WTC11 (cell line): ENCODE measurements at places on chromosomes 7 and 10.

- no peak for DNase-seq
These were observed 739.6 kb downstream of the CCSER2 start for GRCh38 chr10:85067955-85068354.

DNA sequence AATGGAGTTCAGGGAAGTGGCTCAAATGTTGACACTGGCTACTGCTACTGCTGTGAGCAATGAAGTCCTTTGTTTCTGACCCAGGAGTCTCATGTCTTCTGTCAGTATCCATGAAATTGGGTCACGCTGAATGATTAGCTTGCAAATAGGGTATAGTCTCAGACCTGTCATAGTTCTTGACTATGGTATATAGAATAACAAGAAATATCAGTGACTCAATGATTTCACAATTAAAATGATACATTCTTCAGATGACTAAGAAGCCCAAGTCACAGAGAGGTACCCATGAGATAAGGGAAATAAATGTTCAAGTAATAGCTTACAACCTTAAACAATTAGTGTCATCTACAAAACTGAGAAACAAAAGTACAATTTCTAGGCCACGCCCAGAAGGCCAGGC, 89.3 kb downstream of the LYZL2 start:
- no peak for DNase-seq

- no peak for DNase-seq
These were observed 633.4 kb upstream of the MGMT start for GRCh38 chr10:128833671-128834070.

GRCh38 chr10:76632767-76633051, 1004.9 kb downstream of the KCNMA1 start:
- DNase-seq: peak; percentile 36

DNA sequence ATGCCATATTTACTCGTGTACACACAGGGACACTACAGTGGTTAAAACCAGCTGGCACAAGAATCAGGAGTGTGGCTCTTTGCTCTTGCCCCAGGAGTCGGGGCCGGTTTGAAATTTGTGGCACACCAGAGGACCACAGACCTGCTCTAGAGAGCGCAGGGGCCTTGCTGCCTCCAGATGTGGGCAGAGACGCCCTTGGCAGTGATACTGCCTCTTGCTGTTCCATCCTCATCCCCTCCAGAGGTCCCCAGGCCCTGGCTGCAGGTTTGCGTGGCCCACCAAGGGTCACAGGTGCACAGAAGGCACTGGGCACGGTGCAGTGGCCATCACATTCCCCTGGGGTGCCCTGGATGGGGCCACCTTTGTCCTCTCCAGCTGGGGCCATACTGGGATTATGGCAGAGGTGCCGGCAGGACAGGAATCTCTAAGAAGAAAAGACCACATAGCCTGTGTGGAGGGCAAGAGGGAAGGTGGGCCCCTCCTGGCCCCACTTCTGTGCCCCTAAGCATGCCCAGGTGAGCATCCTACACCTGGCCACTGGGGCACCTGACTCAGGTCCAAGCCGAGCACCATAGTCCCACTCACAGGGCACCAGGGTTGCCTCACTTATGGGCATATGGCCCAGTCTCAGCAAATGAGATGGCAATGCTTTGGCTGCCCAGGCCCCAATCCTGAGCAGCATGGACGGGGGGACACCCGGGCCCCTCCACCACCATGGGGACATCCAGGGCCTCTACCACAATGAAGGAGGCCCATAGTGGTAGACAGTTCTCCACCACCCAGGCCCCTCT, 45.6 kb downstream of the FOXL3 start:
- no peak for DNase-seq

DNA sequence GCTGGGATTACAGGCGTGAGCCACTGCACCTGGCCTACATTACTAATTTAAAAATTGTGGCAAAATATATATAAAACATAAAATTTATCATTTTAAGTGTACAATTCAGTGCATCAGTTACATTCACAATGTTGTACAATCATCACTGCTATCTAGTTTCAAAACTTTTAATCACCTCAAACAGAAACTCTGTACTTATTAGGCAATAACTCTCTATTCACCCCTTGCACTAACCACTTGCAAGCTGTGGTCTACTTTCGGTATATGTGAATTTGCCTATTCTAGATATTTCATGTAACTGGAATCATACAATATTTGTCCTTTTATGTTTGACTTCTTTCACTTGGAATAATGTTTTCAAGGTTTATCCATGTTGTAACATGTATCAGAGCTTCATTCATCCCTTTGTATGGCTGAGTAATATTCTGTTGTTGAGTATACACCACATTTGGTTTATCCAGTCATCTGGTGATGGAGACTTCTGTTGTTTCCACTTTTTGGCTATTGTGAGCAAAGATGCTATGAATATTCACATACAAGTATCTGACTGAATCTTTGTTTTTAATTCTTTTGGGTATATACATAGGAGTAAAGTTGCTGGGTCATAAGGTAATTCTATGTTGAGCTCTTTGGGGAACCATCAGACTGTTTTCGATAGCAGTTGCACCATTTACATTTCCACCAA, 14.3 kb upstream of the ELOVL3 start:
- no peak for DNase-seq

DNA sequence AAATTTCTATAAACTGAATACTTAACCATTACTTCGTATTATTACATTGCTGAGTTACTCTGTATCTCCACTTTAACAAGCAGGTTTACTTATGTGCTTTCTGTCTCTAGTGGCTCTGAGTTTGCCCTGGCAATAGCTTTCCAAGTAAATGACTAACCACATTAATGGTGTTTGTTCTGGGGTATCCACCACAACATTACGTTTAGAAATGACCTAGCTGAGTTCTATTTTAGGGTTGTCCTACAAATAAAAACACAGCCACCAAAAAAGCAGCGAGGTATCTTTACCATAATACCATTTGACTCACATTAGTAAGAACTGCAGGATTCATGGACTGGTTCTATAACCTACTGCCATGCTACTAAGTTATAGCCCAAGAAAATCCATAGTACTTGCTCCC, 83.1 kb downstream of the HIBADH start:
- no peak for DNase-seq

- DNase-seq: no peak
These were observed 105.6 kb upstream of the BMPER start for GRCh38 chr7:33799766-33800165.

GRCh38 chr7:133572087-133572486, 319.2 kb downstream of the EXOC4 start:
- DNase-seq: no peak

DNA sequence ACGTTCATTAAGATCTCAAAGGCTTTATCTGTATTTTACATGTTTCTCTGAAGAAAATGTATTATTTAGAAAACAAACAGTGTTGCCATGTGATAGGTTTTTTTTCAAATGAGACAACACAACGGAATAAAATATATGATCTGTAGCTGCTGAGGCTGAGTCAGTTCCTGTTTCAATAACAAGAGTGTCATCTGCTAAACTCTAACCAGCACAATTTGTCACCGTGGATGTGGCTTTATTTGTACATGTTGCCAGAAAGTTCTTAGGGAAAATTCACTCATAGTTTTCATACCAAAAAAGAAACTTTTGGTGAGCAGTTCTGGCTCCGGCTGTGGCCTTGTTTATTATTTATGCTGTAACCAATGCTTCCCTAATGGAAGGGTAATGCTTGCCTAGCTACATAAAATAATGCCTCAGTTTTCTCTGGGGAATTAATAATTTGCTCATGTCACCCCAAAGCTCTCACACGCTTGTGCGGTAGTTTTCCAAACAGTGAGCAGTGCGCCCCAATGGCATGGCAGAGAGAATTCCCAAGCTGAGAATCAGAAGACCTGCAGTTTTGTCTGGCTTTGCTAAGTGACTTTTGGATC, 20.3 kb upstream of the KLF6 start:
- DNase-seq: no peak

DNA sequence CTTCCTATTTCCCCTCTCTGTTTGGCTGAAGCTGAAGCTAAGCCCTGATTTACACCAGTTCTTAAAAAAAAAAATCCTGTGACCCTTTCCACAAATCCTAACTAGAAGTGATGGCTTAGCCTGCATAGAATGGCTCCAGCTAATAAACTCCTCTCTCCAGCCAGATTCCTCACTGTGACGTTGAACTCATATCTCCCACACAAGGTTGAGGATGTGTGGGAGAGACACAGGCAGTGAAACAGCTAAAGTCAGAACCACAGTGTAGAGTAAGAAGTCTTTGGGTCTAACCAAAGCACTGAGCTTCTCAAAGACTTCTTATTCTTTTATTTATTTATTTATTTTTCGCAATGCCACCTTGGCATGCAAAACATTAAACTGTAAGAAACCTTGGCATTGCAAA, 268.3 kb downstream of the SNX13 start:
- no peak for DNase-seq

GRCh38 chr10:111879969-111880368, 303.6 kb downstream of the GPAM start:
- no peak for DNase-seq

- DNase-seq: no peak
These were observed 239.0 kb upstream of the KLF6 start for GRCh38 chr10:4024027-4024426.

- no peak for DNase-seq
These were observed 675.6 kb downstream of the REEP3 start for GRCh38 chr10:64196638-64197315.

DNA sequence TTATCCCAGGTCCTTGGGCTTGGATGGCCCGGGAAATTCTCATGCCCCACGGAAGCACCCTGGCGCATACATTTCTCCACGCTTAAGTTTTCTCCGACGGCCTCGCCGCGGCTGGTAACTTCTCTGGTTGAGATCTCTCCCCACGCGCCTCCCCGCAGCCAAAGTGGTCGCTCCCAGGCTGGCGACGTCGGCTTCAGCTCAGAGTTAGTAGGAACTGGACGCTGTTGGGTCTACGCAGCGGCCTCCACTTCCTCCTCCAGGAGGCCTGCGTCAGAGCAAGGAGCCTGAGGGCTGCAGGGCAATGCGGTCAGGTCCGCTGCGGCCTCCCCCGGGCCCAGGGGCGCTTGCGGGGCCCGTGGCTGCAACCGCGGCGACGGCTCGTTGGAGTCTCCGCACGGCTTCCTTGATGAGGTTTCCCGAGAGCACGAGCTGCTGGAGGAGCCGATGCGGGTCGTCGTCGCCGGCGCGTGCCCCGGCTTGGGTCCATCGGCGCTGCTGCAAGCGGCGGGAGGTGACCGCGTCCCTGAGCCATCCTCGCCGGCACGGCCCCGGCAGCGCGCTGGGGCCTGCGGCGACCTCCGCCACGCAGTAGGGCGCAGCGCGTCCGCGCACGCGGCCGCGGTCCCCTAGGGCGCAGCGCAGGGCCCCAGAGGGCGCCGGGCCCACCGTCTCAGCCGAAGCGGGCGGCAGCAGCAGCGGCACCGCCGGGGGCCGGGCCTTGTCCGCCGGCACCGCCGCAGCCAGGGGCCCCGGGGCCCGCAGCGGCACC, 744 bp downstream of the FRAT2 start:
- DNase-seq: peak; percentile 36

DNA sequence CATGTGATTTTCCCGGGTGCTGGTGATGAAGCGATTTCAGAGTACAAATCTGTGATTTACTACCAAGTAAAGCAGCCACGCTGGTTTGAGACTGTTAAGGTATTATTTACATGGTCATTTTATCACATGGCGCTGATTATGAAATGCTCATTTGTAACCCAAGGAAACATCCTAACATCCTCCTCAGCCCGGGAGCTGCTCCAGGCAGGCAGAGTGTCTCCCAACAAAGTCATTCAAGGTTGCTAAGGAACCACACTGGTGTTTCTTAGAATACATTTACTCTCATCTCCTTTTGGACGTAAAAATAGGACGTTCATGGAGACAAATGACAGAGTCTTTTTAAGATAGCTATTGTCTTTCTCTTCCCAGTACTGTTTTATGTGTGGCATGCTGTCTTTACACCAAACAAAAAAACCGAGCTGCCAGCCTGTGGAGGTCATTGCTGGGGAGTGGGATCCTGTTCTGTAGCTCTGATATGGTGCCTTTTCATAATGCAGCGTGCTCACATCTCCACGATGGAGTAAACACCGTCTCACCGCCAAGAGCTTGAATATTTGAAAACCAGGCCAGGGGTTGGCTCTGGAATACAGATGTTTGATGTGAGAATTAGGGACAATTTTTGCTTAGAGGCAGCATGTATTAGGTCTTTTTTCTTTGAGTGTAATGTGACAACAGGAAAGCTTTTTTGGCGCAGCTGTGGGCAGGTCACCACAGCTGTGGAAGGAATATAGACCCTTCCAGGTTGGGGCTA, 119.6 kb downstream of the DOCK1 start:
- DNase-seq: no peak

GRCh38 chr7:26538689-26539088, 247.0 kb downstream of the SNX10 start:
- DNase-seq: no peak

DNA sequence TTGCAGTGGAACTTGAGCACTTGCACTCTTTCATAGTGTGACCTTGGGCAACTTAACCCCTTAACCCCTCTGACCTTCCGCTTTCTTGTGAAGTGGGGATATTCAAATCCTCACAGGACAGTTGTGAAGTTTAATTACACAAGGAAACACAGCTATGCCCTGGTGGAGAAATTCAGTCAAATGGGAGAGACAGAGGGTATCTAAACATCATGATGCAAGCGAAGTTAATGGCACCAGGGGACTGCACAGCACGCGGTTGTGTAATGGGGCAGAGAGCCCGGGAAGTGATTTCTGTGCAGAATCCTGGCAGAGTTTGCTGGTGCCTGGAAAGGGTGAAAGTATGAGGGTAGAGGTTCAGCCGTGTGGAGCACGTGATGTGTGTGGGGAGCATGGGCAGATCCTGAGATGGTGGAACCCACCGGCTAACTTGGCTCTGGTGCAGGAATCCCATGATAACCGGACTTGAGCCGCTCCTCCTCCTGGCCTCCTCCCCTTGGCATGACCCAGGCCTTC, 51.7 kb downstream of the SNX10 start:
- DNase-seq: no peak
